ENCODE measurements at places on chromosomes 3 and 15. TPM values are rescaled to one million over a fixed set of nuclear protein-coding genes. Genes with fewer than 3 reads are reported as not detected.

Gene ZNF660
- 2.3 TPM for total RNA-seq

Gene SIDT1
- 2.7 TPM for total RNA-seq

Gene HESX1
- total RNA-seq: not detected

Gene TIMMDC1
- 165 TPM for total RNA-seq

Gene PPARG
- total RNA-seq: 11.0 TPM

GRCh38 chr3:51670053-51670822 is 814 bp upstream of the TEX264 start:
- no peak for DNase-seq

DNA sequence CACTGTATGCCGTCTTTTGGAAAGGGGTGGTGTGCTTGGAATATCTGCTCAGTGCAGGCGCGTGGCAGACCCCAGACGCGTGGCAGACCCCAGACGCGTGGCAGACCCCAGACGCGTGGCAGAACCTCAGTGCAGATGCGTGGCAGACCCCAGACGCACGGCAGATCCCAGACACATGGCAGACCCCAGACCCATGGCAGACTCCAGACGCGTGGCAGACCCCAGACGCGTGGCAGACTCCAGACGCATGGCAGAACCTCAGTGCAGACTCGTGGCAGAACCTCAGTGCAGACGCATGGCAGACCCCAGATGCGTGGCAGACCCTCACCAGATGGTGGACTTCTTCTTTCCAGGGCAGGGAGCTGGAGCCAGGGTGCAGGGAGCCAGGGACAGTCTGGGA is 637 bp upstream of the MUC4 start:
- no peak for DNase-seq

- peak; percentile 51 for DNase-seq
Observed at GRCh38 chr3:32865383-32865782, 47.6 kb downstream of the TRIM71 start.

- no peak for DNase-seq
Observed at GRCh38 chr3:133888726-133889340, 6.8 kb downstream of the RAB6B start.

DNA sequence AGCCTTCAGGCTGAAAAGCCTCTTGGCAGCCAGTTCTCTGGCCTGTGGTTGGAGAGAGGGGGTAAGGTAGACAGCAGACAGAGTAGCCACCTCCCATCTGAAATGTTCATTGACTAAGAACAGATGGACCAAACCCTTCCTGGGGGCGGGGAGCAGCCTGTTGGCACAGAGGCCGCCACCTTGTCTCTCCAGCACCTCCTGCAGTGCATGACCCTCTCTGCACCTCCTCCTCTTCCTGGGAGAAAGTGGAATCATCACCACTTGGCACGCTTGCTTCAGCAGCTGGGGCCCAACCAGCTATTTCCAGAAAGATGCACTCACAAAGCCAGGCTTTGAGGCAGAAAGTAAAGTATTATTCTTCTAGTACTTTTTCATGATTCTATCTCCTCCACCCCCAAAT is 313.4 kb upstream of the CHRM5 start:
- DNase-seq: peak; percentile 5

DNA sequence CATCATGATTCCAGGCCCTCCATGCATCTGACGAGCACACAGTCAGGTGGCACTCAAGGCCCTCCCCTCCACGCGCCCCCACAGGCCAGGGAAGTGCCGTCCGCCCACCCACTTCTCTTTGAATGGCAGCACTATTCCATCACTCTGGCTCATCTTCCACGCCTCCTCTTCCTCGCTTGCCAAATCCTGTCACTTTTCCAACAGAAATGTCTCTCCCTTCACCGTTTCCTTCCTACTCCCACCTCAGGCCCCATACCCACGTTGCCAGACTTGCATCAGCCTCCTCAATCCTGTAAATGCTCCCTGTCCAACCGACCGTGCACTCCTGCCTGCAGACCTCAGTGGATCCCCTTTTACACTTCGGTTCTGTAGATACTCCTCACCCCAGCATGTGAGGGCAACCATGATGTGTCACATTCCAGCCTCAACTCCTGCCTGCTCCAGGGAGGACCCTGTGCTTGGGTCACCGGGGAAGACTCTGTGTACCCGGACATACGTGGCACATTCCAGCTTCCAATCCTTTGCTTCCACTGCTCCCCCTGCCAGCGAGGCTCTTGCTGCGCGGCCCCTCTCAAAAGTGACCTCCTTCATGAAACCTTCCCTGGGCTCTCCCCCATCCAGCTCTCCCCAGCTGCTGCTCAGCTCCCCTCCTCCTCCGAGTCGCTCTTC is 29.6 kb downstream of the ADCY5 start:
- DNase-seq: no peak

DNA sequence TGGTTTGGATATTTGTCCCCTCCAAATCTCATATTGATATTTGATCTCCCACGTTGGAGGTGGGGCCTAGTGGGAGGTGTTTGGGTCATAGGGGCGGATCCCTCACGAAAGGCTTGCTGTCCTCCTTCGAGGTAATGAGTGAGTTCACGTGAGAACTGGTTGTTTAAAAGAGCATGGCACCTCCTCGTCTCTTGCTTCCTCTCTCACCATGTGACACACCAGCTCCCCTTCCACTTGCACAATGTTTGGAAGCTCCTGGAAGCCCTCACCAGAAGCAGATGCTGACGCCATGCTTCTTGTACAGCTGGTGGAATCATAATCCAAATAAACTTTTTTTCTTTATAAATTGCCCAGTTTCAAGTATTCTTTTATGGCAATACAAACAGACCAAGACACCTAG is 38.6 kb downstream of the RFTN1 start:
- no peak for DNase-seq

- DNase-seq: no peak
Observed at GRCh38 chr3:127053979-127054378, 71.1 kb downstream of the PLXNA1 start.

DNA sequence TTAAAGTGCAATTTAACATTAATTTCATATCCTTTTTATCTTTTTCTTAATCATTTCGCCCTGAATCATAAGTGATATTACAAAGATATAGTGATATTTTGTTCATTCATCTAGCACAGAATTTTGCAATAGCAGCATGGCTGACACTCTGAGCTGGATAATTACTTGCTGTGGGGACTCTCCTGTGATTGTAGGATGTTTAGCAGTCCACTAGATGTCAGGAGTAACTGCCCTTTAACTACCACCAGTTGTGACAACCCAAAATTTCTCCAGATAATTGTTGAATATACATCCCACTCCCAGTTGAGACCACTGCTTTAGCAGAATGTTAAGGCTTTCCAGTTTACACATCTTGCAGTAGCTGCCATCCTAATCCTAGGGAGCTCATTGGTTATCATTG is 196.8 kb upstream of the MBNL1 start:
- DNase-seq: peak; percentile 40

DNA sequence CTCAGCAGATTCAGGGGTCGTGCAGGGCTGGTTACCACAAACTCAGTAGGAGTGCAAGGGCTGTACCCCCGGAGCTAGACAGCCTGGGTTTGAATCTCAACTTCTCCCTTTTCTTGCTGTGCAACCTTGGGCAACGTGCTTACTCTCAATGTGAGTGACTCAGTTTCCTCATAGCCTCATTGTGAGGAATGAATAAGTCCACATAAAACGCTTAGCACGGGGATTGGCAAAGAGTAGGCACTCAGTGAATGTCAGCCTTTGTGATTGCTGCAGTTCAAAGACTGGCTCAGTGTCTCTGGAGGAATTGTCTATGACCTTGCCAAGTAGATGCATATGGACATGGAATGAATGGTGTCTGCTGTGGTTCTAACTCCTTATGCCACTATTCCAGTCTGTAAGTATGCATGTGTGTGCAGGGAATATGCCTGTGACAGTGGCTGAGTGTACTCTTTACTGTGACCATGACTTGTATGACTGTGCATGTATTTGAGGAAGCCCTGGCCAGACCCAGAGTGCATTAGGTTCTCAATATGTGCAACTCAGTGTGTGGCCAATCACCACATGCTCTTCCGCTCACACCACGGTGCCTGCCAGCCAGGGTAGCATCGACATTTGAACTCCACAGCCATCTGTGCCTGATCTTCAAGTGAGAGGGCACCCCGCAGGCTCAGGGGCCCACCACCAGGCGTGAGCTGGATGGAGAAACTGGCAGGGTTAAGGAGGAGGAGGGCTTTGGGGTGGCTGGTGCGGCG is 900 bp upstream of the HYAL3 start:
- no peak for DNase-seq

DNA sequence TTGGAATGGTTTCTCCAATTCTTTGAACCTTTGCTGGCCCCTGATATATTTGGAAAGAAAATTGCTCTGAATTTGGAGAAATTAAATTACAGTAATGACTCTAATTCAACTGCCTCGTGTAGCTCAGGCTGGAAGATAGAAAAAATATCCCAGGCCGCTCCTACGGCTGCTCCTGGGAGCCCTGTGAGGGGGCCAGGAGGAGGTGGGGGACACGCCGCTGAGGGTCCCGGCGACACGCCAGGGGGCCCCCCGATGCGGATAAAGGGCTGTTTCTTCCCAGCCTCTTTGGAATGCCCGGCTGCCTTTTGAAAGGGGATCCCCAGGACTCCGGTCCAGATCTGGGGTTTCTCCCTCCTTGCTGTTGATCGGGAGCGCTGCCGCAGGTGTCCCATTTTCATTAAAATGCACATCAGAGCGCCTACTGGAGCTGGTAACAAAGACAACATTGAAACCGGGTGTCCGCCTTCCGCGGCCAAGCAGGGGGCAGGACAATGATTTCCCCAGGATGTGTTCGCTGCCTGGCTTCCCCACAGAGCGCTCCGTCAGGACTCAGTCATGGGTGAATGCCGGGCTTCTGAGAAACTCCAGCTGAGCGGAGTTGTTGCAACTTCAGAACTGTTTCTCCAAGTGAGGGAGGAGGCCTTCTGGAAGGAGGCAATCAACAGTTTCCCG is 200.1 kb upstream of the KBTBD8 start:
- peak; percentile 64 for DNase-seq

GRCh38 chr3:188135271-188135670 is 18.7 kb upstream of the LPP start:
- DNase-seq: no peak

DNA sequence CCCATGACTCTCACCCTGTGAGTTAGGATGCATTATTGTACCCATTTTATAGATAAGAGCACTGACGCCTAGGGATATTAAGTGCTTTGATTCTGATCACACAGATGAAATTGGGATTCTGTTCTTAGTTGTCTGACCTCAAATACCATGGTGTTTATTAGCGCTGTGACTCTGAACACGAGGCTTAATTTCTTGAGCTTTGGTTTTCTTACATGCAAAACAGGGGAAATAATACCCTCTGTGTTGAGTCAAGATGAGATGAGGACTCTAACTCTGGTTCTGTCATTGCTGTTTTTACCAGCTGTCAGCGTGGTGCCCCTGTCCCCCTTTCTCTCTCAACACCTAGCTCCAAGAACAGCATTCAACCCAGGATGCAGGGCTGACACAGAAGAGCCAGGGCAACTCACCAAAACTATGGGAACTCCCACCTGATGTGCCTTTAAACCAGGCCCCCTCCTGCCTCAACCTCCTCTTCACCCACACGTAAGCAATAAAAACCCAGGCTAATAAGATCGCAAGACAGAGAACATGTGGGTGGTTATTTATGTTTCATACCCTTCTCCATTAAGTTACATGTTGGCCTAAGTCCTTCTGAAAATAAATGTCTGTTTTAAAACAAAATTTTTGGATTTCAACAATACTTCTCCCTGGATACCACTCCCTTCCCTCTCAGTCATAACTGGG is 100.1 kb upstream of the SPATA12 start:
- DNase-seq: no peak

DNA sequence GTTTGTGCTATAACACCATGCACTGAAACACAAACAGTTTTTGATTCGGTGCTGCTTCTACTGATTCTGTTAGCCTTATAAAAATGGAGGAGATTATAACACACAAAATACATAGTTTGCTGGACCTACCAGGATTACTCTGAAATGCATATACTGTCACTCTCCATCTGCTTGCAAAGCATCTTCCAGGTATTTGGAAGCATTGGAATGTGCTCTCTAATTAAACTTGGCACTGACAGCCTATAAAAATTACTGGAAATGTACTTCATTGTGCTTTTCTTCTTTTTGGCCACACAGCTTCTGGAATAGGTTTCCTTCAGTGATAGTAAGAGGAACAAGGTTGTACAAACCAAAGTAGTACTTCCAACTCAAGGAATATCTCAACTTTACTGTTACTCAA is 376.1 kb downstream of the UNC13C start:
- DNase-seq: no peak

- DNase-seq: no peak
Observed at GRCh38 chr3:53612508-53612907, 118.1 kb downstream of the CACNA1D start.

All from stomach (tissue), 19 donors.